Activated CD8-positive, alpha-beta T cell treated with anti-CD3 and anti-CD28 coated beads for 36 hours (primary cell): ENCODE measurements at places on chromosomes 11 and 22. TPM values are rescaled to one million over a fixed set of nuclear protein-coding genes. Genes with fewer than 3 reads are reported as not detected.

- no peaks in the 10 kb centered on the region for H3K27me3 ChIP-seq
- no peak overlapping the region for H3K4me3 ChIP-seq
- peaks cover 27% of the 10 kb centered on the region for H3K4me1 ChIP-seq
- H3K36me3 ChIP-seq, result peaks cover 18% of the 10 kb centered on the region
Measured at GRCh38 chr11:4074266-4074665, 20.3 kb upstream of the RRM1 start.

DNA sequence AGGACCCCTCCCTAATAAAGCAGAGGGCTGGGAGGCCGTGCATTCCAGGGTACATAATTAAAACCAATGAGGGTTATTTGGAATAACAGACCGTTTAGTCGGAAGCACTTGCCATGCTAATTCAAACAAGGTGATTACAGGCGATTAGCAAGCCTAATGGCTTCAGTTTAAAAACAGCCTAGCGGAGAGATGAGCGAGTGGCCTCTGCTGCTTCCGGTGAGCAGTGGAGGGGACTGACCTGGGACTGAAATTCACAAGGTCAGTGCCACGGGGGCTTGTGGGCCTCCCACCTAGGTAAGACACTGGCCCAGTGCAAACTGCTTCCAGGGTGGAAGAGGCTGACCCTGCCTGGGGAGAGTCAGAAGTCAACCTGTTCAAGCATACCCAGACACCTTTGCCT, 56.8 kb upstream of the ALX4 start:
- H3K27me3 ChIP-seq, result no peaks in the 10 kb centered on the region
- H3K36me3 ChIP-seq, result no peaks in the 10 kb centered on the region
- no peaks in the 10 kb centered on the region for H3K4me1 ChIP-seq
- H3K27ac ChIP-seq, result no peak overlapping the region
- no peak overlapping the region for H3K4me3 ChIP-seq

DNA sequence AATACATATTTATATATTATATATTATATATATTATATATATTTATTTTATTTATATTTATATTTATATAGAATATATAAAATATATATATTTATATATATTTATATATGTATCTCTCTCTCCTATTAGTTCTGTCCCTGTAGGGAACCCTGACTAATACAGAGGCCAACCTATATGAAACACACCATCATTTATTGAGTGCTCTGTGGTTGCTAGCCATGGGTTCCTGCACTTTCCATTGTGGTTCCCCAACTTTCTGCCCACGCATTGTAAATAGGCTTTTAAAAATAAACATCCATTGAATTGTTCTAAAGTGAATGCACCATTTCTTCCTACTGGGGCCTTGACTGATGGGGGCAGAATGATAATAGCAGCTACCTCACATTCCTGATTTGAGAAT, 93.8 kb upstream of the SESN3 start:
- H3K27me3 ChIP-seq, result no peaks in the 10 kb centered on the region
- DNase-seq, result peak; percentile 31
- H3K36me3 ChIP-seq, result no peaks in the 10 kb centered on the region
- no peak overlapping the region for H3K27ac ChIP-seq
- H3K4me1 ChIP-seq, result peaks cover 6% of the 10 kb centered on the region

DNA sequence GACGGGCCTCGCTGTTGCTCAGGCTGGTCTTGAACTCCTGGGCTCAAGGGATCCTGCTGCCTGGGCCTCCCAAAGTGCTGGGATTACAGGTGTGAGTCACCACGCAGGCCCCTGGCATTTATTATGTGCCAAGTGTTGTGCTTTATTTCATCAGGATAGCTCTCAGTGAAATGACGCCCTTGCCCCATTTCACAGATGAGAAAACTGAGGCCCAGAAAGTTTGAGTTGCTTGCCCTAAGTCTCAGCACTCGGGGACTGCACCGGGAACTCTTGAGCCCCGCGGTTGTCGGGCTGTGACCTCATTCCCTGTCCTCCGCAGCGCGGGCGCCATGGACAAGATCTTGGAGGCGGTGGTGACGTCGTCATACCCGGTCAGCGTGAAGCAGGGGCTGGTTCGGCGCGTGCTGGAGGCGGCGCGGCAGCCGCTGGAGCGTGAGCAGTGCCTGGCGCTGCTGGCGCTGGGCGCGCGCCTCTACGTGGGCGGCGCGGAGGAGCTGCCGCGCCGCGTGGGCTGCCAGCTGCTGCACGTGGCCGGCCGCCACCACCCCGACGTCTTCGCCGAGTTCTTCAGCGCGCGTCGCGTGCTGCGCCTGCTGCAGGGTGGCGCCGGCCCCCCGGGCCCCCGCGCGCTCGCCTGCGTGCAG, 7.3 kb downstream of the USP35 start:
- peaks cover 5% of the 10 kb centered on the region for H3K36me3 ChIP-seq
- H3K4me1 ChIP-seq, result peaks cover 24% of the 10 kb centered on the region
- no peak overlapping the region for H3K27ac ChIP-seq
- no peak overlapping the region for H3K4me3 ChIP-seq

Gene PKNOX2
- total RNA-seq, result not detected

DNA sequence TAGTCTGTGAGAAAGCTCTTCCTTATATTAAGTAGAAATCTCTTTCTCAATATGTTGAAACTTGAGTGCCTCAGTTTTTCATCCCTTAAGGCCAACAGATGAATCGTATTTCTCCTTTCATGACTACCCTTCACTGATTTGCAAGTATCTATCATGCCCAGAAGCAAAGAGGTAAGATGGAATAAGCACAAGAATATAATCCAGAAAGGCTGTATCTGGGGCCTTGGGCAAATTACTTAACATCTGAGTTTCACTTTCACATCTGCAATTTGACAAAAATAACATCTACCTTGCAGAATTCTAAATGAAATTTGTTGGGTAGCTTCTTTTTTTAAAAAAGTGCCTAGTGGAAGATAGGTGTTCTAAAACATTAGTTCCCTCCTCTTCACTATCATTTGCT, 552.4 kb upstream of the ANO5 start:
- H3K4me3 ChIP-seq, result no peak overlapping the region
- DNase-seq, result no peak
- H3K36me3 ChIP-seq, result no peaks in the 10 kb centered on the region
- H3K27me3 ChIP-seq, result no peaks in the 10 kb centered on the region

Gene EMSY
- total RNA-seq, result 29.0 TPM

Gene KRTAP5-9
- not detected for total RNA-seq

- H3K27me3 ChIP-seq, result no peaks in the 10 kb centered on the region
- H3K4me1 ChIP-seq, result peaks cover 13% of the 10 kb centered on the region
- H3K36me3 ChIP-seq, result peaks cover 36% of the 10 kb centered on the region
- no peak overlapping the region for H3K4me3 ChIP-seq
- no peak for DNase-seq
Measured at GRCh38 chr11:495537-495931, 11.5 kb downstream of the RNH1 start.

DNA sequence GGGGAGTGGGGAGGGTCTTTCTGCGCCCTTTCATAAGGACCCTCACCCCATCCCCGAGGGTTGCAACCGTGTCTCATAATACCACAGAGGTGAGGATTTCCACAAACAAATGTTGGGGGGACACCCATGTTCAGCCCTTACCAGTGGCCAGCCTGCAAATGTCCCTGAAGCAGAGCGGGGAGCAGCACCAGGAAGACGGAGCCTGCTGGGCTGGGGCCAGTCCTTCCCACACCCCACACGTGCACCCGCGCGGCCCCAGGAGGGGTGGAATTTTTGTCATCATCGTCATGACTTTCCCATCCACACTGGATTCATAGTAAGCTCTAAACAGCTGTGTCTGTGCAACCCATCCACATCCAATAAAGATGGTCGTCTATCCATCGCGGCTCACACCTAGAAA, 409.8 kb downstream of the BRD1 start:
- H3K27me3 ChIP-seq, result peaks cover 4% of the 10 kb centered on the region
- no peaks in the 10 kb centered on the region for H3K4me1 ChIP-seq
- H3K36me3 ChIP-seq, result no peaks in the 10 kb centered on the region
- H3K4me3 ChIP-seq, result no peak overlapping the region
- no peak for DNase-seq
- H3K27ac ChIP-seq, result no peak overlapping the region

Gene OR51B5
- not detected for total RNA-seq

DNA sequence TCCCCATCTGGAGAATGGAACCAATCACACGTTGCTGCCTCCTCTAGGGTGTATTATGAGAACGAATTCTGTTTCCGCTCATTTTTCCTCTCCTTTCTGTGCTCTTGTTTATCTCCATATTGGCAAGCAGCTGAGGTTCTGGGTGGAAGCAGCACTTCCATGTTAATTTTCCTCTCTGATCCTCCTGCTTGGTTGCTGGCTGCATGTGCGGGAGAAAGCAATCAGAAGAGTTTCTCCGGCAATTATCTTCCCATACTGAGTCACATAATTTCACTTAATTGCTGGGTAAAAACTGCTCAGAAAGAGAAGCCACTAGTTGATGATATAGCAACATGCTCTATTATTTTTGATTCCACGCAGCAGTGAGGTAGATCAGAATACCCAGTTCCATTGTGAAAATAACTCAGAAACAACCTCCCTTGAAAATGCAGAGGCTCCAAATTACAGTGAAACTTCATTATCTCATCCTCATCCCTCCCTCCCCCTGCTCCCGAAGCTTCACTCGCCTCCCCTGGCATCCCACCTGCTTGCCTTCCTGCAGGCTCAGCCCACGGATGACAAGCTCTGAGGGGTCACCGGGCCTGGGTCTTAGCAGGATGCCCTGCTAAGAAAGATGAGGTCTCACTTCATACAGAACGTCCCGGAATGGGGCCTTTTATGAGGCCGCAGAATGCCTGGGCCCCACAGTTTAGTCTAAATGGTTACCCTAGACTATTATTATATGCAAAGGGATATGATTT, 20.4 kb downstream of the FXYD6 start:
- peaks cover 7% of the 10 kb centered on the region for H3K4me1 ChIP-seq
- H3K27me3 ChIP-seq, result peaks cover 2% of the 10 kb centered on the region
- no peak for DNase-seq

DNA sequence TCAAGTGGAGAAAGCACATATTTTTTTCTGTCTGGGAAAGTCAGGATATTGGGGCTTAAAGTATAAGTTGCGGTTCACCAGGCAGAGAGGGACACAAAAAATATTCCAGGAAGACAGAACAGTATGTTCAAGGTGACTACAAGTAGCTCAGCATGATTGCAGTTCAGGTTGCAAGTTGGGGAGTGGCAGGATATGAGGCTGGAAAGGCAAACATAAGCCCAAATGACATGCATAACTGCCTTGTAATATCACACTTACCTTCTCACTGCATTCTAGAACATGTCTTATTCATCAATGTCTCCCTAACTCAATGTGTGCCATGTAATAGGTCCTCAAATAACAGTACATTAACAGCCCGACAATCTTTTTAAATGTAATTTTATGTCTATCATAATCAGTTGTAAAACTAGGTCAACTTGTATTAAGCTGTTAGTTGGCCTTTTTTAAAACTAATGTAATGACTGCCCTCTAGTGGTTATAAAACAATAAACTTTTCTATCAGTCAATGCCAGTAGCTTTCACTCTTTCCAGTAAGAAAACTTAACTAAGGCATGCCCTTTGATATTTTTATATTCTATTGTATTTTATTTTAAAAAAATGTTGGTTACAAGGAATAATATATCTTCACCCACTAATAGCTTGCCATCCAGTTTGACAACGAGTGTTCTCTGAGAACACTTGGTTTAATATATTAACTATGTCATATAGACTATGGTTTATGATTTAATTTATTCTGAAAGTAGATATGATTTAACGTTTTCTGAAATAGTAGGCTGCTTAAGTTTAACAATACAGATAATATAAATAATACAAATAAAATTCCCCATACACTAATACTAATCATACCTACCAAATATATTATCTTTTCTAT, 39.4 kb upstream of the CFAP300 start:
- DNase-seq, result no peak
- H3K4me1 ChIP-seq, result peaks cover 5% of the 10 kb centered on the region
- H3K27me3 ChIP-seq, result peaks cover 8% of the 10 kb centered on the region
- H3K4me3 ChIP-seq, result no peak overlapping the region

DNA sequence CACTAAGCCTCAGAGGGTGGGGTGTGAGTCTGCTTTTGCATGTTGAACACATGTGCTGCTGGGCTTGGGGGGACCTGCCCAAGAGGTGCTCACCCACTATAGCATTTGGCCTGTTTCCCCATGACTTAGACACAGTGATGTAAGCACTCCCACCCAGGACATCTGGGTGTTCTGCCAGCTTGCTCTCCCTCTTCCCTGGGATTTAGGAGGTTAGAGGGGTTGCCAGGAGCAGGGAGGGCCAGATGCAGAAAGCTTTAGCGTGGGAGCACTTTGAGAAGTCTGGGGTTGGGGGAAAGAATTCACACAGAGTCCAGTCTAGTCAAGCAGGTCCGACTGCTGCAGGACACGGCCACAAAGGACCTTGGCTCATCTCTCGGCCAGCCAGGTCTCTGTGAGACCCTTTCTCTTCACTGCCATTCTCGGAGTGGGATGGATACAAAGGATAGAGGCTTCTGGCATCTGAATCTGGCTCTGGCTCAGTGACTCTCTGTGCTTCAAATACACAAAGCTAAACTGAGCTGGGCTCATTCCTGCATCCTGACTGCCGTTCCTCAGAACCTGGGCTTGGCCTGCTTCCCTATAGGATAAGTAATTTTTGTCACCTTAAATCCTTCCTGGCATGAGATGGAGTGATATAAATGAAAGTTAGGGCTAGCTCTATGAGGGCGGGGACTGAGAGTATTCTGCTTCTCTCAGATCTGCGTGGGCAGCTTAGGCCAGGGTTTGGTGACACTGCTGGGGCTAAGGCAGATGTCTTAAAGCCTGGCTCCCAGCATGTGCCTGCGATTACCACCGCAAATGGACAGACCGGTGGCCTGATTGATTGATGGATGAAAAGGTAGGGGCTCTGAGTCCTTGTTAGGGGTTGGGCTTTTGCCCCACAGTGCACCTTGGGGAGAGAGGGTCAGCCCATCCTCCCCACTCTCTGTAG, 14.5 kb downstream of the USP2 start:
- peaks cover 6% of the 10 kb centered on the region for H3K4me1 ChIP-seq
- H3K27ac ChIP-seq, result no peak overlapping the region
- peaks cover 48% of the 10 kb centered on the region for H3K27me3 ChIP-seq
- no peak overlapping the region for H3K4me3 ChIP-seq
- no peaks in the 10 kb centered on the region for H3K36me3 ChIP-seq
- no peak for DNase-seq

Gene ACTN3
- not detected for total RNA-seq

DNA sequence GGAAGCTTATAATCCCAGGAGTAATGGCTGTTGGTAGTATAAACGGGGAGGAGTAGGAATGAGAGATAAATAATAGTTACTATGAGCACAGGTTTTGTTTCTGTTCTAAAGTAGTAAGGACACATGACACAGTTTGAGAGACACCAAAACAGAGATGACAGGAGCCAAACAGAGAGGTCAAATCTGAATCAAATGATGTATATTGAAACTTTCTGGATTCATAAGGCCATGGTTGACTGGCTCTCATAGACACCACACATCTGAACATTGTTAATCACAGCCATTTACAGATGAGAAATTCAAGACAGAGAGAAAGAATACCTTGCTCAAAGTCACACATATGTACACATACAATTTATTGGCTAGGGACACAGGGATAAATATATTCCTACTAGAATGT, 63.4 kb upstream of the UCP3 start:
- peaks cover 23% of the 10 kb centered on the region for H3K36me3 ChIP-seq
- no peak overlapping the region for H3K27ac ChIP-seq
- H3K27me3 ChIP-seq, result no peaks in the 10 kb centered on the region

Gene CXCR5
- 0.92 TPM for total RNA-seq
